ENCODE measurements at places on chromosomes 2 and 18.

DNA sequence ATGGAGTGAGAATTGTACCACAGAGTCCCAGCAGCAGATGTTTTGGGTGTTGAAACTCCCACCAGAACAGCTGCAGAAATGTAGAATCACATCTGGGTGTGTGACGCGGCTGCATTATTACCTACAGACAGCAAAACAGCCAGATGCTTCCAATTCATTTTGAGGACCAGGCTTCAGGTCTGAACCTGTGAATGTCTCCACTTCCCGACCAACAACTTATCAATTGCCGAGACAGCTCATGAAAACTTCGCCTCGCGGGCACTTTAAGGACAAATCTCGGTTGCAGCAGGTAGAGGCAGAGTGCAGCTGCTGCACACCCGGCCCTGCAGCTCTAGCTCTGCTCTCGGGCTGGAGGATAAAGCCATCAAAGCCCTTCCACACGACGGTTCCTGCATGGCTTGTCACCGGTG, 202.0 kb downstream of the HRH4 start:
- DNase-seq, result no peak

GRCh38 chr2:8666581-8666980, 15.3 kb upstream of the ID2 start:
- no peak for DNase-seq

GRCh38 chr2:64376926-64377325, 77.0 kb upstream of the LGALSL start:
- DNase-seq, result no peak

DNA sequence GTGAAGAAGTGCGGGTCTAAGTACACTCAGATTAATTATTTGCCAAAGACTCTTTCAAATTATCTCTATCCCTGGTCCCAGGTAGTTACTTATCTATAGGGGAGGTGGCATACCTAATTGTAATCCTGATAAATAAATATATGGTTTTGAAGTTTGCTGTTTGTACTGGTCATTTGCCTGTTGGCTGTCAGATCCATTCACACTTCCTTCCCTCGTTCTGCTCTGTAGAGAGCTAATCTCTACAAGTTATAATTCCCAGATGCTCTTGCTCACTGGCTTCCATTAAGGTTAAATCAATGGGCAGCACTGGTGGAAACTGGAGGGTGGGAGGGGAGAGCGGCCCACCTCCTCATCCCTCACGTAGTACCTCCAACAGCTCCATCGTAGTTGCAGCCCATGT, 447.1 kb downstream of the TXNL1 start:
- DNase-seq, result no peak

DNA sequence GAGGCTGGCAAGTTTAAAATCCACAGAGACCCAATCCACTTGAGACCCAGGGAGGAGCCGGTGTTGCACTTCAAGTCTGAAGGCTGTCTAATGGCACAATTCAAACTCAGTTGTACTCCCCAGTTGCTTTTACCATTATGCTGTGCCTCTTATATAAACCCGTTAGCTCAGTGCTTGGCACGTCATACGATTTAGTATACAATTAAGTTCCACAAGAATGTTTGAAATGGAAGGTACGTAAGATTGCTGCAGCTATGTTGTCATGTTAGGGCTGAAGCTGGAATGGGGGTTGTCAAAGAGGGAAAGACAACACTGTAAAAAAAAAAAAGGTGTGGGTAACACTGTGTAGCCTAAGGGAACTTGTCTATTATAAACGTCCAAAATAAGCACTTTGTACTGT, 30.2 kb downstream of the LIMS1 start:
- DNase-seq, result no peak

GRCh38 chr2:101012706-101013181, 10.7 kb downstream of the RPL31 start:
- peak; percentile 32 for DNase-seq

DNA sequence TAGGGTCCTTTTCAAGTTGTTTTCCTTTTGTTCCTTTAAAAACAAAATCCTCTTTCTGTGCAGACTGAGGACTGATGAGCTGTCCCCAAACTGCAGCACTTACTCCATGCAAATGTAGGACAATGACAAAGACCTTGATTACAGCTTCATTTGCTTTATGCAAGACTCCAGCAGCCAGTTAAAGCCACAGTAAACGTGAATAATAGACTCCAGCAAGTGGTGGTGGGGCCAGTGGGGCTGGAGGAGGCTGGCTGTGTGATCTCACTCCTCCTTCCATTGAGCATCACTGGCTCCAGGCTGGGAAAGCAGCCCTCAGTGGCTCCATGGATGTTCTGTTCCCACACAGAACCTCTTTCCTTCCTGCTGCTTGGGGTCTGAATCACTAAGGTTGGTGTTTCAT, 306.0 kb upstream of the CELF4 start:
- DNase-seq, result no peak

GRCh38 chr2:121093692-121094091, 191.3 kb downstream of the TFCP2L1 start:
- no peak for DNase-seq

GRCh38 chr2:68565858-68566257, 77.5 kb upstream of the PROKR1 start:
- DNase-seq, result no peak

DNA sequence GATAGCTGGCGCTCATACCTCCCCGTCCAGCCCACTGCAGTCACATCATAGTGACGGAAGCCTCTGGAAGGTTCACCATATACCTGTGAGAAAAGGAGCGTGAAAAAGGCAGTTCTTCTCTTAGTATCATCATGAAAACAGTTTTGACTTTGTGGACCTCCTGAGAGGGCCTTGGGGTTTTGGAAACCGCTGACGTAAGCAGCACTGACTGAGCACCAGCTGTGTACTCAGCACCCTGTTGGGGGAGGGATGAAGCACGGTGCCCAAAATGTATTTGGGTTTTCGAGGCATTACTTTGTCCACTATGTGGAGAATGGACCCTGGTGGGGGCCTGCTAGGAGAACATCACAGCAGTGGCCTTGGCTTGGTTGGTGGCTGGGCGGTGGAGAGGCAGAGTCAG, 5.4 kb downstream of the SCLY start:
- no peak for DNase-seq

DNA sequence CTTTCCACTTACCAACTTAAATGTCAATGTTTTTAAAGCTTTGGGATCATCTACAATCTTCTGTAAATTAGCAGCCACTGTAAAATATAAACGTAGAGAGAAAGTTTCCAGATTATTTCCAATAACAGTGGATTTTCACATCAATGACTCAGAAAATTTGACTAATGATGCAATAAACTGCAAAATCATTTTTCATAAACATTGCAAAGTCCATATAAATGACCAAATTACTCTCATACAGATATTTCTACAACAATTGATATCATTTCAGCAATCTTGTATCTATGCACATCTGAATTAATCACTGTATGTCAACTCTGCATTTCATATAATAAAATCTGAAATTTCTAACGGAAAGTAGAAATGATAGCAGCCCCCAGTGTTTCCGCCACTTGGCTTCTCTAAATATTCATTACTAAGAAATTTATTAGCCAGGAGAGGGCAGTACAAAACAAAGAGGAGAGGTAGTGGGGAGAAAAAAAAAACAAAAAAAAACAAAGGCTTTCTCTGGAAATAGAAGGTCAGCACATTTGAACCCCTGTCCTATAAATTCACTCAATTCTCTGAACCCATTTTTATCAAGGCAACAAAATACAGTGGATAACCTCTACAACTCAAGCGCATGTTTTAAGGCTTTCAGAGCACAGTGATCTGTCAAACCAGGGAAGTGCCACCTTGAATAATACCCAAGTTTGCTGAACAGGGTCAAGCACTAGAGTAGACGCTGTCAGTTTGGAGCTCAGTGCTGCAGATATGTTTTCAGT, 282.6 kb downstream of the STK39 start:
- DNase-seq, result no peak

GRCh38 chr2:45605116-45605515, 6.0 kb downstream of the SRBD1 start:
- no peak for DNase-seq

- no peak for DNase-seq
These were observed 70.6 kb upstream of the ITGB6 start for GRCh38 chr2:160270571-160271113.

- DNase-seq, result no peak
These were observed 85.3 kb downstream of the MREG start for GRCh38 chr2:215928086-215928485.

DNA sequence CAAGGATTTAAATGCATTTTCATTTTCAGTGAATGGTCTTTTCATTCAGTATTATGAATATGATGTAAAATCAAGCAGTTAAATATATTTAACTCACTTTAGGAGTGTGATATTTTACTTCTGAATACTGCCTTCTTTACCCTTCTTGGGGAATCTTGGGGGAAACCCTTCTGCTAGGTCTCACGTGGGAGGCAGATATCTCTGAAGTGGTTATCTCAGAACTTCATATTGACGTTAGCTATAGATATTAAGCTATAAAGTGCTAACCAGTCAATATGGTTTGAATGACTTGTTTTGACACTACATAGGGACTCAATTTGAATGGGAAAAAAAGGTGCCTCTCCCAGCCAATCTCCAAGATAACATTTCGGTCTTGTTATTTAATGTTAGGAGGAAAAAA, 9.8 kb downstream of the REL start:
- no peak for DNase-seq

- no peak for DNase-seq
These were observed 16.7 kb downstream of the PLB1 start for GRCh38 chr2:28512607-28512965.

- no peak for DNase-seq
These were observed 124.0 kb downstream of the TMEM200C start for GRCh38 chr18:5771343-5771742.

DNA sequence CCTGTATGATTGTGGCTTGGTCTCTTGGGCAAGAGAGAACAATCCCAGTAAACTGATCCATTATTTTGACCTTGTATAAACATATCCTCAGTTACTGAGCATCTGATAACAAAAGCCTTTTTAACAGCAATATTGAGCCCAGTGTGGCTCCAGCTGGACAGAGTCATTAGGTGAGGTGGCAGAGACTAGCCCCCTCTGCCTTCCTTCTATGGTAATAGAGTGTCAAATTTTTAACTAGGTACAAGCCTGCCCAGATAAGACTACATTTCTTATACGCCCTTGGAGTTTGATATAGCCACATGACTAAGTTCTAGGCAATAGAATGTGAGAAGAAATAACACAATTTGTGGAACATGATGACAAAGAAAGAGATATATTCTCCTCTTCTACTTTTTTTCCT, 56.2 kb downstream of the HNMT start:
- no peak for DNase-seq

GRCh38 chr2:30807249-30807648, at the start of gene CAPN13:
CAPN13 (minus strand) TSS chr2:30807446; CDS start chr2:30787325, 20,121 bp downstream.
- DNase-seq, result no peak

GRCh38 chr2:42819160-42819559, 26.8 kb upstream of the HAAO start:
- no peak for DNase-seq

DNA sequence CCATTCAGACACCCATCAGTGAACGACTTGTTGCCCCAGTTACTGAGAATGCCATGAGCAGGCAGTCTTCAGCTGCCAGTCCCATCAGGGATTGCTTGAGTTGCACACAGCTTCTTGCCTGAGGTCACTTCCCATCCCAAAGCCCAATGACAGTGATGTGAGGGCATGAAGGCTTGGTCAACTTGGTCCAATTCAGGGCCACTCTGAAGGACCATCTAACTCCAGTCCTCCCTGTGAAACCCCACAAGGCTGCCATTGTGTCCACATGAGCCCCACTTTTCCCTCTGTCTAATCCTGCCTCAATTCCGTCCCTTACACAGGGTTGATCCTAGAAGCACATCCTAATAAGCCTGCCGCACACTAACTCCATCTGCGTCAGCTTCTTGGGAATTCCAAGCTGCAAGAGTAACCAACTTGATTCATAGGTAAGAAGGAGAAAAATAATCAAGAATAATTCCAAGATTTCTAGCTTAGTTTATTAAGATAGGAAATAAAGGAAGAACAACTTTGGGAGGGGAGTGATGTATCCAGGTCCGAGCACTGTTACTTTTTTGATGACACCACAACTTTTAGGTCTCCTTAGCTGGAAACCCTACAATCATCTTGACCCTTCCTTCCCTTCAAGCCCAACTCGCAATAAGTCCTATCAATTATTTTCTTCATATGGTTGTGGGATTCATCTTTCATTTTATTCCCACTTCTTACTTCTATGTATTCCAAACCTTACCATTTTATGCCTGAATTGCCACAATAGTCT, 110.9 kb downstream of the LRRC30 start:
- no peak for DNase-seq

DNA sequence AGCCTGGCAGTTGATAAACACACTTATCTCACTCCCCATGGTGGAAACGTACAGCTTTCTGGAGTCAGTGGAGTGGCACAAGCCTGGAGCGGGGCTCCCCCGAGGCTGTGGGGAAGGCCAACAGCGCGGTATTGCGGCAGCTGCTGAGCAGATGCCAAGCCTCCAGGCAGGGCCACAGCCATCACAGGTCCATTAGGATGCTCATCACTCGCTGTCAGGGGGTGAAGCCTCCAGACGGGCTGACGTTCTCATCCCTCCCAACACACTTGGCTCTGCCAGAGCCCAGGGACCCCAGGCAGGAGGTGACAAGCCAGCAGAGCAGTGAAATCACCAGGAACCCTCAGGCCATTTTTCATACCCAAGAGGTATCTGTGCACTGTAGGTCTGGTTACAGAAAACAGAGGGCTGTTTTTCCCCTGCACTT, 529.2 kb upstream of the KLHL29 start:
- no peak for DNase-seq

DNA sequence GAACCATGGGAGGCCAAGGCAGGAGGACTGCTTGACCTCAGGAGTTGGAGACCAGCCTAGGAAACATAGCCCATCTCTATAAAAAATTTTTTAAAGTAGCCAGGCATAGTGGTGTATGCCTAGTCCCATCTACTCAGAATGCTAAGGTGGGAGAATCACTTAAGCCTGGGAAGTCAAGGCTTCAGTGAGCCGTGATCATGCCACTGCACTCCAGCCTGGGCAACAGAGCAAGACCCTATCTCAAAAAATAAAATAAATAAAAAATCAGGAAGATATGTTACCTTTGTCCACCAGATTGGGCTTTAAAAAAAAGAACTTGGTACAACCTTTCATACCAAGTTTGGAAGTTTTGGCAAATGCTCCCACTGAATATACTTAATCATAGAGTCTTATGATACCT, 35.3 kb downstream of the CFAP210 start:
- DNase-seq, result no peak

- no peak for DNase-seq
These were observed 158.4 kb downstream of the UBE2E3 start for GRCh38 chr2:181138816-181139215.

DNA sequence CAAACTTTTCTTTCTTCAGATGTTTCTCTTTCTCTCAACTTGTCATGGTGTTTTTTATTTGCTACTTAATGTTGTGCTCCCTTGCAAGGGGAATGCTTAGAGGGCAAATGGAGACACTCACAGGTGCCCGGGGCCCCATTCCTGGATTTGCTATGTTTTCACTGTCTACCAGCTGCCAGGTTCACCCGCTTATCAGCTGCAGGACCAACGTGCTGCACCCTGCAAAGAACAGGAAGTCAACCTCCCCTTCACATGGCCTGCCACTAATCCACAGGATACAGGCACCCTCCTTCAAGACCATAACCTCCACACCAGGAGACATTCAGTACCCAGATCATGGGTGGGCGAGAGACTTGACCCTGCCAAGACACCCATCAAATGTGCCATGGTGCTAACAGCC, 237.6 kb upstream of the STON1 start:
- DNase-seq, result no peak

All from activated T-cell treated with anti-CD3 and anti-CD28 coated beads for 4 hours (primary cell).